IPS DF 6.9 (cell line): ENCODE measurements at places on chromosomes 12 and 14.

GRCh38 chr12:13680916-13681315, 300.5 kb downstream of the GRIN2B start:
- no peak for DNase-seq

DNA sequence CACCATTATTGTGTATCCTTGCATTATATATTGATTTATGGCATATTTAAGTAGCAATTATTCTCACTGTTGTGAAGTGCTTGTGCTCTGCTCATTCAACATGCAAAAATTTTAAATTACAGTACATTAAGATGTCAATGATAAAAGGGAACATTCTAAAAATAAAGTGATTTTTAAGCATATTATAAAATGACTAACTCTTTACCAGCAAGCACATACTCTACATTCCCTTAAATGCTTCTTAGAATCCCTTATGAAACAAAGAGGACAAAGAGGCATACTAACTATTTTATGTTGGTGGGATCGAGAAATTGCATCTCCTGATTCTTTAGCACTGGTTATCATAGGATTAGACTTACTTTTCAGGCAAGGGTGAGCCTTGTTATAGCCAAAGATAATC, 46.6 kb upstream of the ZDHHC17 start:
- DNase-seq, result no peak

- DNase-seq, result no peak
Observed at GRCh38 chr12:21849878-21850277, 75.4 kb upstream of the KCNJ8 start.

- no peak for DNase-seq
Observed at GRCh38 chr12:2547273-2548044, 247.3 kb upstream of the FKBP4 start.

DNA sequence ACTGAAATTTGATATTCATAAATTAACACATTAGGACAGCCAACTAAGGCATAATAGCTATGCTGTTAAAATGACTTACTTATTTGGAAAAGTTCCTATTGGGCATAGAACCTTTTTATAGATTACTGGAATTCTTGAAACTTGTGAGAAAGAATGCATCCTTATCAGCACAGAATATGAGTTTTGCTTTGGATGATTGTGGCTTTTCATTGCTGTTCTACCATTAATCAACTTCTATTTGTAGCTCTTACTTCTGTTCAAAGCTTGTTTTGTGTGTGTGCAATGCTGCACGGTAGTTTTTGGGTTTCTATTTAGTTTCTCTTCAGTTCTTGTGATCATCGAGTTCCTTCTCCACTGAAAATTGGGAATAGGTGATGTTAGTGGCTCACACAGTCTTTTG, 152.4 kb upstream of the PELI2 start:
- no peak for DNase-seq

- no peak for DNase-seq
Observed at GRCh38 chr14:44960146-44960545, 1.6 kb downstream of the KLHL28 start.

DNA sequence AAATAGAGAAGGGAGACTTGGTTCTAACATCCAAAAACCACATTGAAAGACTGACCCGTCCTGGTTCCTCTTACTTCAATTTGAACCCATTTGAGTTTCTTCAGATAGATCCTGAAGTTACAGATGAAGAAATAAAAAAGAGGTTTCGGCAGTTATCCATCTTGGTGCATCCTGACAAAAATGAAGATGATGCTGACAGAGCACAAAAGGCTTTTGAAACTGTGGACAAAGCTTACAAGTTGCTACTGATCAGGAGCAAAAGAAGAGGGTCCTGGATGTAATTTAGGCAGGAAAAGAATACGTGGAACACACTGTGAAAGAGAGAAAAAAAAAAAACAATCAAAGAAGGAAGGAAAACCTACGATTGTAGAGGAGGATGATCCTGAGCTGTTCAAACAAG, 25.4 kb upstream of the NFKBIA start:
- DNase-seq, result no peak

DNA sequence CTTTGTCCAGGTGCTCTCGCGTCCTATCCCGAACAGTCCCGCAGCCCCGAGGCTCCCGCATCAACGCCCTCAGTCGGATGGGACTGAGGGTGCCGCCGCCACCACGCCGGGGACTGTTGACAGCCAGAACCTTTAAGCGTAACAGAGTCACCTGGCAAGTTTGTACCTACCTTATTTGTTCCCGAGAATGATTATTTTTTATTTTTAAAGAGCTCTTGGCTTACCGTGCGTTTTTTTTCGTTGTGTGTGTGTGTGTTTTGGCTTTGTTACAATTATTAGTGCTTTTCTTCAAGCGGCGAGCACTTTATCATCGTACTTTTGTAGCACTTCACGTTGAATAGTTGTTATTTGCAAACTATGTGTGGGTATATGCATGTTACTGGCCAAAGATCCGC, 463 bp downstream of the COA8 start:
- DNase-seq, result no peak

DNA sequence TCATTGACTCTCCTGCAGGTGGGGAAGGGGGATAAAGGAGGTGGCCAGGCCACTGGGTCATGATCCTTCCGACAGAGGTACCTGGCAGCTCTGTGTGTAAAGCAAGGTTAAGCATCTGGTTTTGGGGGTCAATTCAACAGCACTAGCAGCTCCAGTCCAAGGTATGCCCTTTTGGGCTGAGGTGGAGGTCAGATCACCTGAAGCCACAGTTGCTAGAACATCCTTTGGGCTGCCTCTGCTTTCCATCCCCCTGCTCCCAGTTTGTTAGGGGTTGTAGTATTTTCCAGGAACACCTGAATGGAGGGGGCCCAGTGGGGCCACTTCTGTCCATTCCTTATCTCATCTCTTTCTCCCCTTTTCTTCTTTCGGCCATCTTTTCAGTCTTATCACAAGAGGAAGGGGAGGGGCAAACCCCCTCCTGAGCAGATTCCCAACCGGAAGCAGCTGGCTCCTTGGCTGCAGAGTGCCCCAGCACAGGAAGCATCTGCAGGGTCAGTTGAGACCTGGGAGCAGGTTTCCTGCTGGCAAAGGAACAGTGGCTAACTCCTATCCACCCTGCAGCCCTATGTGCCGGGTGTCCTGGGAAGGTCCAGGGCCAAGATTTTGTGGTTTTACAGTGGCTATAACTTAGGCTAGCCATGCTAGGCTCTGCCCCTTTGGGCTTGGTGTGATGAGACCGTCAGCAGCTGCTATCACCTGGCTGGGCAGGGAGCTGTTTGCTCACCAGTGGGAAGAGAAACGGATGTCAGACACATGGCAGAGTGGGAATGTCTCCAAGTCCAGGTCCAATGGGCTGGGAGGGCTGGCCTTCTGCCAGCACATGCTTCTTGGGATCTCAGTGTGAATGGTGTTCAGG, 40.2 kb downstream of the SH2B3 start:
- DNase-seq, result no peak
